Activated B cell treated with CpG ODN at 0.5 μM for 24 hours (primary cell): ENCODE measurements at places on chromosomes 2 and 18.

DNA sequence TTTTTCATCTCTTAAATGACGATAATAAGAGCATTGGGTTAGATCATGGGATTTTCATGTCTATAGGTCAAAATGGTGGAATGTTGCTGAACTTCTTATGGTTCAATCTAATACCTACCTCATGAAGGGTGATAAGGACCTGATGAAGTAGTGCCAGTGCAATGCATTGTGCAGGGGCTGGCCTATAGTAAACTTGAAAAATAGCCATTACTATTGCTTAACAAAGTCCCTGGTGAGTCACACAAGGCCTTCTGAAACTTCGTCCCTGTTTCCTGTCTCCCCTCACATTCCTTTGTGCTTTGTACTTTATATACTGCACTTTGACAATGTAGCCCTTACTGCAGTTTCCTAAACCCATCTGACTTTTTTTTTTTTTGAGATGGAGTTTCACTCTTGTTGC, 515.9 kb downstream of the SLC4A3 start:
- H3K4me1 ChIP-seq: no peaks in the 10 kb centered on the region
- H3K27me3 ChIP-seq: no peaks in the 10 kb centered on the region
- H3K4me3 ChIP-seq: no peak overlapping the region
- no peak overlapping the region for H3K27ac ChIP-seq
- no peak for DNase-seq

DNA sequence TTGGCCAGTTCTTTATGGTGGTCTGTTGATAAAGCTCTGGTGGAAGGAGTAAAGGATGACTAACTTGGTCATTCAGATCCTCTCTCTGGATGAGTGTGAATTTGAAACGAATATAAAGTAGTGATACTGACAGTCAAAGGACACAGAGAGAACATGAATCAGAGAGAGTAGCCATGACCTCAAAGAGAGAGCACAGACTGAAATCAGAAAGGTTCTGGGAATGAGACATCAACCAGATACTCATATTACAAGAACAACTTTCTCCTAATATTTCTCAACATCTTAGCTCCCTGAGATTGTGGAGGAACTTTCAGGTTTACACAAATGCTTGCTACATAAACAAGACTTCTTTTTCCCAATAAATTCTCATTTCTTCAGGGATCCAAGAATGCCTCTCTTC, 849.1 kb upstream of the CHAC2 start:
- H3K27me3 ChIP-seq: no peaks in the 10 kb centered on the region
- no peaks in the 10 kb centered on the region for H3K4me1 ChIP-seq
- H3K36me3 ChIP-seq: no peaks in the 10 kb centered on the region
- H3K4me3 ChIP-seq: no peak overlapping the region

DNA sequence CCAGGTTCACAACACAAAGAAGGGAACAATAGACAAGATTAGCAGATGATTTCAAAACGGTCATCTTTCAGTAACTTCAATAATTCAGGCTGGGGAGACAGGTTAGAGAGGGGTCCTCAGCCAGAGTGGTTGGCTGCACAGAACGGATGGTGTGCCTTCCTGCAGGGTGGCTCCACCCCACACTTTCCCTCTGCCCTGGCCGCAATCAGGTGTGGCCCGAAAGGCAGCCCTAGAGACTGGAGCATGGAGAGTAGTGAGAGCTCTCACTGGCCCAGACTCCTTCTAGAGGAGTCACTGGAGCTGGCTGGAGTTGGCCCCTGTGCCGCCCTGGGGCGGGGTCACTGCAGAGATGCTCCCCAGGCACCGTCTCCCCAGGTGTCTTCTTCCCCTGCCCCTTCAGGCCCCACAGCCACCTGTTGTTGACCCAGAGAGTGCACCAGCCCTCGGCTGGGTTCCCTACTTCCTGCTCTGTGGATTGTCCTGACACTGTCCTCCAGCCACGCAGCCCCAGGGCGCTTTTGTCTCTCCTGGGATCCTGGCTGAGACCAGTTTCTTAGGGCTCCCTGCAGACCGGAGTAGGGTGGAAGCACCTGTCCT, 126.8 kb downstream of the PXDN start:
- no peaks in the 10 kb centered on the region for H3K27me3 ChIP-seq
- peaks cover 45% of the 10 kb centered on the region for H3K4me1 ChIP-seq
- H3K36me3 ChIP-seq: no peaks in the 10 kb centered on the region
- no peak overlapping the region for H3K27ac ChIP-seq
- DNase-seq: no peak

GRCh38 chr2:164044622-164045021, 308.8 kb upstream of the FIGN start:
- no peak for DNase-seq
- H3K4me3 ChIP-seq: no peak overlapping the region
- H3K36me3 ChIP-seq: no peaks in the 10 kb centered on the region
- no peak overlapping the region for H3K27ac ChIP-seq
- H3K27me3 ChIP-seq: no peaks in the 10 kb centered on the region

- H3K27ac ChIP-seq: no peak within 1 kb of the TSS
- DNase-seq: no peak
- no peak within 1 kb of the TSS for H3K4me3 ChIP-seq
- H3K27me3 ChIP-seq: no peaks in the 10 kb centered on the region
- no peaks in the 10 kb centered on the region for H3K4me1 ChIP-seq
Observed at GRCh38 chr2:26477911-26478253, at the start of gene OTOF. OTOF (minus strand) TSS chr2:26478124.

GRCh38 chr2:32772638-32773447, 145.0 kb downstream of the TTC27 start:
- peaks cover 23% of the 10 kb centered on the region for H3K36me3 ChIP-seq
- DNase-seq: no peak
- H3K4me1 ChIP-seq: no peaks in the 10 kb centered on the region
- H3K27ac ChIP-seq: no peak overlapping the region

- no peak overlapping the region for H3K4me3 ChIP-seq
- no peak overlapping the region for H3K27ac ChIP-seq
- DNase-seq: no peak
- no peaks in the 10 kb centered on the region for H3K27me3 ChIP-seq
- H3K36me3 ChIP-seq: no peaks in the 10 kb centered on the region
Observed at GRCh38 chr2:56133931-56134629, 49.7 kb upstream of the CCDC85A start.

- H3K4me1 ChIP-seq: peaks cover 4% of the 10 kb centered on the region
- no peaks in the 10 kb centered on the region for H3K27me3 ChIP-seq
- H3K36me3 ChIP-seq: peaks cover 3% of the 10 kb centered on the region
Observed at GRCh38 chr18:12010187-12010802, 29.0 kb downstream of the IMPA2 start.

- H3K27ac ChIP-seq: no peak overlapping the region
- no peak for DNase-seq
- peaks cover 25% of the 10 kb centered on the region for H3K27me3 ChIP-seq
- no peaks in the 10 kb centered on the region for H3K4me1 ChIP-seq
- H3K4me3 ChIP-seq: no peak overlapping the region
Observed at GRCh38 chr2:20104900-20105545, 53.6 kb upstream of the LAPTM4A start.

DNA sequence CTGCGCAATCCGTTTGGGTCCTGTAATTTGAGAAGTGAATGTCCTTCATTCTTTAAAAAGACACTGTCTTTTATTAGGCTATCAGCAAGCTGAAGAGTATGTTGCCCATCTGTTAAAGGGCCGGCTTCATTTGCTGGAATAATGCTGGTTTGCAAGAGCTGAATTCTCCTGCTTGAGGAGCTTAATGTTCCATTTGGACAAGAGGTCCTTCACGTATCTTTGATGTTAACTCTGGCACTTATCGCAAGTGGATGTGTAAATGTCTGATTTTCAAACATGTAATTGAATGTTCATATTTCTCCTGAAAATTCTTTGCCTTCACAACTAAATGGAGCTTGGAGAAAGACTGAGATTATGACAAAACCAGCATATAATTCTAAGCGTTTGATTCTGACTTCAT, 280.8 kb upstream of the NRP2 start:
- no peaks in the 10 kb centered on the region for H3K36me3 ChIP-seq
- H3K27me3 ChIP-seq: peaks cover 2% of the 10 kb centered on the region
- no peak overlapping the region for H3K27ac ChIP-seq
- DNase-seq: no peak
- H3K4me1 ChIP-seq: no peaks in the 10 kb centered on the region

- H3K36me3 ChIP-seq: no peaks in the 10 kb centered on the region
- DNase-seq: no peak
- H3K27me3 ChIP-seq: no peaks in the 10 kb centered on the region
- H3K4me3 ChIP-seq: no peak overlapping the region
Observed at GRCh38 chr2:43812947-43813346, 25.7 kb downstream of the ABCG5 start.

GRCh38 chr2:9617749-9618148, 13.0 kb downstream of the YWHAQ start:
- H3K27me3 ChIP-seq: no peaks in the 10 kb centered on the region
- H3K27ac ChIP-seq: no peak overlapping the region
- DNase-seq: no peak

DNA sequence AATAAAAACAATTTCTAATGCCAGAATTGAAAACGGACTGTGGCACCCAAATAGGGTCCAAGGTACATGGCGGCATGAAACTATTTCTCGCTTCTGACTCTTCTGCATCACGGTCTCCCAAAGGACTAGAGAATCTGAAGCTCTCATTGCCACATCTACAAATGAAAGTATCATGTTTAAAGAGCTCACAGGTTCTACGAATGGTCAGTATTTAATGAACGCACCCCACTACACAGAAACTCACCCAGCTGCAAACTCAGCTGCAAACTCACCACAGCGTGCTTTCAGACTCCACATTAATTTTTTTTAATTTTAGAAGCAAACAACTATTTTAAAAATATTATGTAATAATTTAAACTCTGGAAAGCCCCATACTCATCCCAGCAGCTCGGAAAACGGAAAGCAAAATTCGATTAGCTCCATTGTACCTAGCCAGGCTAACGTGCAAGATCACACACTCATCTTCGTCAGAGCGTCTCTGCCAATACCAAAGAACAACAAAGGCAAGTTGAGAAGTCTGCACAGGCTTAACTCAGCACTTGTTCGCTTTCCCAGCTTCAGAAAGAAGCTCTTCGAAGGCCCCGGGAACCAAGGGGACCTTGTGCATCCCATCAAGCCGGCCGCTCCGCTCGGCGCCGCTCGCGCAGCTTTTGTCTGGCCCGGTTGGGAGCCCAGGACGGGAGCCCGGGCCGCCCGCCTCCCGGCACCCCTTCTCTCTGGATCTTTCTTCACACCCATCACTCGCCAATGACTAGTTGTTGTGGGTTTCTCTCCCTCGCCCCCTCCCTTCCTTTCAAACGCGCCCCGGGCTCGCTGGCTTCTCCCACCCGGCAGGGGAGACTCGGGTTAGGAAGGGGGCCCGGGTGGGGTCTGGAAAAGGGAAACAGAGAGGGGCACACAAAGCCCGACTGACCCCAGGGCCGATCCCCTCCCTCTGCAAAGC, 785 bp downstream of the CLASP1 start:
- H3K27me3 ChIP-seq: no peaks in the 10 kb centered on the region
- peaks cover 14% of the 10 kb centered on the region for H3K36me3 ChIP-seq
- peak overlapping the region; percentile 100 for H3K27ac ChIP-seq
- peak; percentile 52 for DNase-seq

GRCh38 chr2:147649998-147650397, 194.8 kb upstream of the ACVR2A start:
- no peak overlapping the region for H3K27ac ChIP-seq
- DNase-seq: no peak
- no peaks in the 10 kb centered on the region for H3K27me3 ChIP-seq
- no peaks in the 10 kb centered on the region for H3K36me3 ChIP-seq

DNA sequence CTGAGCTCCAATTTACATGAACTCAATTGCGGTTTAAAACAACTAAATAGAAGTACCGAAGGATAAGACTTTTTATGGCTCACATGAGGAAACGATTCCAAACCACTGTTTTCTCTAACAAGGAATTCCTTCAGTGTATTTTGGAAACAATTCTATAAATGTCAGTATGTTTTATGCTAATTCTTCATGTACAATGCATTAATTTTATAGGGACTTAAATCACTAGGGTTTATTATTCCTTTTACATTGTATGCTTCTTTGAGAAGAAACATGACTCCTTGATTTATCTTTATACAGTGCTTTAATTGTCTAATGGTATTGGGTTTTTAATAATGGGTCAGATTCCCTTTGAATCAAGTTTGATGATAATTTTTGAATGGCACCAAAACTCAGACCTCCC, 566.8 kb downstream of the EPHA4 start:
- no peaks in the 10 kb centered on the region for H3K27me3 ChIP-seq
- H3K4me1 ChIP-seq: no peaks in the 10 kb centered on the region
- H3K36me3 ChIP-seq: no peaks in the 10 kb centered on the region
- no peak overlapping the region for H3K27ac ChIP-seq

- H3K4me1 ChIP-seq: no peaks in the 10 kb centered on the region
- H3K27ac ChIP-seq: no peak overlapping the region
- no peak overlapping the region for H3K4me3 ChIP-seq
- H3K36me3 ChIP-seq: no peaks in the 10 kb centered on the region
- no peak for DNase-seq
Observed at GRCh38 chr2:213934560-213934959, 476.3 kb upstream of the VWC2L start.

DNA sequence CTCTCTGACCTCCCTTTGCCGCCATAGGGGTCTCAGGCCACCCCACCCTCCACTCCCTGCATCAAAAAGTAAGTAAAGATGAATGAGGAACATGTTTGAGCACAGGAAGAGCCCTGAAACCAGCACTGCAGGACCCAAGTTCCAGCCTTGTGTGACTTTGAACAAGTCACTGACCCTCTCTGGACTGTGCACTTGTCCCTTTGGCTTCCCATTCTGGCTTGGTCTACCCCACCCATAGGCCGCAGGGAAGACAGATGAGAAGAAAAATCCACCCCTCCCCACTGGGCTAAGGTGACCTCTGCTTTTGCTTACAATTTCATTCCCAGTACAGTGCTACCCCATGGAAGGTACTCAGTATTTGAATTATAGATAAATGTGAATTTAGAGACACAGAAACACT, 43.8 kb downstream of the TMEM17 start:
- H3K36me3 ChIP-seq: no peaks in the 10 kb centered on the region
- no peaks in the 10 kb centered on the region for H3K27me3 ChIP-seq
- H3K4me1 ChIP-seq: peaks cover 3% of the 10 kb centered on the region
- no peak for DNase-seq
- H3K4me3 ChIP-seq: no peak overlapping the region

- H3K36me3 ChIP-seq: no peaks in the 10 kb centered on the region
- no peak overlapping the region for H3K27ac ChIP-seq
- H3K27me3 ChIP-seq: no peaks in the 10 kb centered on the region
- DNase-seq: no peak
- H3K4me1 ChIP-seq: peaks cover 17% of the 10 kb centered on the region
Observed at GRCh38 chr2:12081481-12082210, 335.2 kb downstream of the LPIN1 start.

GRCh38 chr2:238120463-238121298, 17.8 kb upstream of the KLHL30 start:
- DNase-seq: no peak
- no peak overlapping the region for H3K4me3 ChIP-seq
- H3K27me3 ChIP-seq: peaks cover 5% of the 10 kb centered on the region
- no peak overlapping the region for H3K27ac ChIP-seq

- peaks cover 52% of the 10 kb centered on the region for H3K4me1 ChIP-seq
- peaks cover 2% of the 10 kb centered on the region for H3K36me3 ChIP-seq
- H3K27ac ChIP-seq: no peak overlapping the region
Observed at GRCh38 chr2:160399880-160400279, 93.7 kb downstream of the RBMS1 start.

GRCh38 chr2:48469731-48470130, 60.2 kb upstream of the STON1 start:
- no peaks in the 10 kb centered on the region for H3K27me3 ChIP-seq
- DNase-seq: no peak
- peaks cover 64% of the 10 kb centered on the region for H3K36me3 ChIP-seq
- no peaks in the 10 kb centered on the region for H3K4me1 ChIP-seq
- no peak overlapping the region for H3K4me3 ChIP-seq

- H3K4me1 ChIP-seq: no peaks in the 10 kb centered on the region
- no peak for DNase-seq
- H3K27me3 ChIP-seq: no peaks in the 10 kb centered on the region
- H3K4me3 ChIP-seq: no peak overlapping the region
- peaks cover 9% of the 10 kb centered on the region for H3K36me3 ChIP-seq
- no peak overlapping the region for H3K27ac ChIP-seq
Observed at GRCh38 chr2:33617401-33617800, 18.3 kb upstream of the FAM98A start.
